ENCODE measurements at places on chromosomes 4 and X. TPM values are rescaled to one million over a fixed set of nuclear protein-coding genes. Genes with fewer than 3 reads are reported as not detected.

CPEB2 gene
- total RNA-seq = 5.3 TPM

TNMD gene
- total RNA-seq = not detected

PKD2 gene
- total RNA-seq = 28.3 TPM

FOXP3 gene
- not detected for total RNA-seq

MAGEA12 gene
- 0.96 TPM for total RNA-seq

PYURF gene
- 233 TPM for total RNA-seq
